ENCODE measurements at places on chromosomes 1 and 21. TPM values are rescaled to one million over a fixed set of nuclear protein-coding genes. Genes with fewer than 3 reads are reported as not detected.

TINAGL1 gene
- total RNA-seq: 655 TPM

FAM76A gene
- total RNA-seq: 11.8 TPM

SMCP gene
- total RNA-seq: not detected

RIPPLY3 gene
- total RNA-seq: not detected

ARHGEF16 gene
- 1.1 TPM for total RNA-seq

CYP4A22 gene
- not detected for total RNA-seq

MRPL37 gene
- 116 TPM for total RNA-seq

PARS2 gene
- 4.6 TPM for total RNA-seq

TPRG1L gene
- 44.7 TPM for total RNA-seq

FCRL5 gene
- total RNA-seq: not detected

RYR2 gene
- 0.10 TPM for total RNA-seq

SLC26A9 gene
- under 0.01 TPM for total RNA-seq

MRPS14 gene
- 15.2 TPM for total RNA-seq

DEPDC1 gene
- 24.0 TPM for total RNA-seq

LINGO4 gene
- not detected for total RNA-seq

Data from vein endothelial cell (primary cell).